GM12878 (cell line): ENCODE measurements at places on chromosomes 1 and 21.

DNA sequence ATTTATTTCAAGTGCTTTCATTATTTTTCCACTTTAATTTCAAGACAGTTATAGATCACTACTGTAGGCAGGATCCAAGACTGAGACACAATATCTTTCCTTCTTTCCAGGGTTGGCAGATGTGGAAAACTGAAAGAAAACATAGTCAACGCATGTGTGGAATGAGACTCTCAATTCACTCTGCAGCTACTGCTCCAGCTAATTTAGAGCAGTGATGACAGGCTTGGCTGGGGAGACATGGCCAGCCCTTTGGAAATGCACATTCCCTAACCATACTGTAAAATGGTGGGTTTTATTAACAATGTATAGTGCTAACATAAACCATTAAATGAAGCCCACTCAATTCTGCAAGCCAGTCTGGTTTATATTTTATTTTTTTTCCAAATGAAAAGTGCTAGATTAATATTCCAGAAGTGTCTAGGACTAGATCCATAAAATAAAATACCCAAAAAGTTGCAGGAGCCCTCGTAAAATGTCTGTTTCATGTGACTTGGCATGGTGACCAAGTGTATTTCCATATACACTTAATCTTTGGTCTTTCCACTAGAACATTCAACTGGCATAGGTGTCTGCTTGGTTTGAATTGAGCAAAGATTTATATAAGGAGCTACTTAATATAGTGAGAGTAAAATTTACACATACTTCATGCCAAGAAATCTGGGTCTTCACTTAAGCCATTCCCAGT lies 32.9 kb downstream of the COL11A1 start:
- DNase-seq: no peak

GRCh38 chr1:30192969-30193630 lies 530.3 kb downstream of the MATN1 start:
- DNase-seq: no peak

- DNase-seq: no peak
Measured at GRCh38 chr1:177088966-177089365, 75.5 kb downstream of the ASTN1 start.

- DNase-seq: no peak
Measured at GRCh38 chr1:202189918-202190715, 3.5 kb upstream of the LGR6 start.

- DNase-seq: no peak
Measured at GRCh38 chr1:6350416-6351088, 43.0 kb downstream of the ACOT7 start.

DNA sequence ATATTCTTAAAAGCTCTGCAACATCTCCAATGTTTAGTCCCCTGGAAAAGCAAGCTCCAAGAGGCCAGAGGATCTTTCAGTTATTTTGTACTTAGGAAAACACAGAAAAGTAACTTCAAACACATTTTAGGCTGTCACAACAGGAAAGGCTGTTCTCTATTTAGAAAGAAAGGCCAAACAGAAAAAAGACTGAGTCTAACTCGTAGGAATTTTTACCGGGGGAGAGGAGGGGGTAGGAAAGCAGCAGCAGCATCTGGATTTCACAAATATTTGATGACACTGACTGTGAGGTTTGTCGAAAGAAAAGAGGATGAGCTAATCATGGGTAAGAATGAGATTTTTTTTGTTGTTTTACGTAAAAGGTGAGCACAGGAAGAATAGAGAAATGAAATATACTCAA lies 107.1 kb downstream of the EIF4G3 start:
- no peak for DNase-seq

GRCh38 chr1:229980009-229980408 lies 87.0 kb upstream of the GALNT2 start:
- DNase-seq: no peak

DNA sequence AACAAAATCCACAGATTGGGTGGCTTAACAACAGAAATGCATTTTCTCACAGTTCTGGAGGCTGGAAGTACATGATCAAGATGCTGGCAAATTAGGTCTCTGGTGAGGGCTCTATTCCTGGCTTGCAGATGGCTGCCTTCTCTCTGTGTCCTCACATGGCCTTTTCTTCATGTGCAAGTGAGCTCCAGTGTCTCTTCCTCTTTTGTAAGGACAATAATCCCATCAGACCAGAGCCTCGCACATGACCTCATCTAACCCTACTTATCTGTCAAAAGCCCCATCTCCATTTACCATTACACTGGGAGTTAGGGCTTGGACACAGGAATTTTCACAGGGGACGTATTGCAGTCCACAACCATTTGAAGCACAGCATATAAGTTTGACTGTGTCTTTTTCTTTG lies 181.6 kb downstream of the NEGR1 start:
- no peak for DNase-seq
